ENCODE measurements at places on chromosomes 16 and 17. TPM values are rescaled to one million over a fixed set of nuclear protein-coding genes. Genes with fewer than 3 reads are reported as not detected.

DNA sequence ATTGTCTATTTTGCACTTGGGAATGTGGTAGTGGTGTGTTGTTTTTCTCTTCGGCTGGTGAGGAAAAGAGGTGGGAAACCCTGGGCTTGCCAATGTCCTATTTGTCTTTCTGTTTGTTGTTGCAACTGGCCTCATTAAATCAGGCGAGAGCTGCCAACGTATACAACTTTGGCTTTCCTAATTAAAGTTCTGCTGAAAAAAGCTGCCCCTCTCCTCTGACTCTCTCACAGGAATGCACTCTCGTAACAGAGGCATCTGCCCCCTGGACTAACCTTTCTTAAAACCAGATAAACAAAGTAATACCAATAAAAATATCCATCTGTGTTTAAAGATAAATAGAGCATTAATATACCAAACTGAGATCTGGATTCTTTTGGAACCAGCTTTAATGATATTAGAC lies 7.8 kb downstream of the CDRT15 start:
- DNase-seq = peak; percentile 10
- H3K27me3 ChIP-seq = no peaks in the 10 kb centered on the region
- H3K27ac ChIP-seq = no peak overlapping the region

- peaks cover 5% of the 10 kb centered on the region for H3K4me1 ChIP-seq
- no peaks in the 10 kb centered on the region for H3K36me3 ChIP-seq
- no peak overlapping the region for H3K4me3 ChIP-seq
Measured at GRCh38 chr16:86252596-86252995, 257.7 kb upstream of the FOXF1 start.

DNA sequence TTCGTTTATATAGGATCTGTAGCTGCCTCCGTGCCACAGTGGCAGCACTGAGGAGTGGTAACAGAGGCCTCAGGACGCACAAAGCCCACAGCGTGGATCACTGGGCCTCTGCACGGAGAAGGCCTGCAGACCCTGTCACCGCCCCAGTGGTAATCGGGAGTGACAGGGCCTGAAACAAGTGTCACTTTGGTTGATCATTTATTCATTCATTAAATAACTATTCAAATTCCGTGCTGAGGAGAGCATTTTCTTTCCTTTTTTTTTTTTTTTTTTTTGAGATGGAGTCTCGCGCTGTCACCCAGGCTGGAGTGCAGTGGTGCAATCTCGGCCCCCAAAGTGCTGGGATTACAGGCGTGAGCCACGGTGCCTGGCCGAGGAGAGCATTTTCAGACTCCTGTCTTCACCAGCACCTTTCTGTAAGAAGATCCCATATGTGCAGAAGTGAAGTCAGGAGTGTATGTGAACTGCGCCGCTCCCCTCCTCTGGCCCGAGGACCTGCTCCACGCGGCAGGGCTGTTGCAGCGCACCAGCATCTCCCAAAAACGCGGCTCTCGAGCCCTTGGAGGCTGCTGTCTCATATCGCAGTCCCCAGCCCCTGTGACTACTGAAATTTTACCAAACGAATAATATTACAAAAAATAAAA lies 44.9 kb upstream of the TRAP1 start:
- no peaks in the 10 kb centered on the region for H3K27me3 ChIP-seq
- H3K36me3 ChIP-seq = peaks cover 11% of the 10 kb centered on the region
- H3K4me1 ChIP-seq = no peaks in the 10 kb centered on the region

GRCh38 chr17:28475151-28475900 lies 1.9 kb downstream of the SLC13A2 start:
- peaks cover 13% of the 10 kb centered on the region for H3K27me3 ChIP-seq

GRCh38 chr17:79789943-79790804 lies 6.7 kb downstream of the CBX8 start:
- peaks cover 7% of the 10 kb centered on the region for H3K4me1 ChIP-seq
- H3K4me3 ChIP-seq = no peak overlapping the region
- DNase-seq = no peak

DOC2A gene
- 0.26 TPM for total RNA-seq

GRCh38 chr16:46937536-46937935 lies 35.9 kb downstream of the DNAJA2 start:
- DNase-seq = no peak
- no peak overlapping the region for H3K4me3 ChIP-seq
- no peaks in the 10 kb centered on the region for H3K36me3 ChIP-seq
- H3K27ac ChIP-seq = no peak overlapping the region
- no peaks in the 10 kb centered on the region for H3K27me3 ChIP-seq

GRCh38 chr17:39949028-39949427 lies 13.8 kb upstream of the GSDMA start:
- no peak for DNase-seq
- peaks cover 3% of the 10 kb centered on the region for H3K27me3 ChIP-seq
- H3K36me3 ChIP-seq = no peaks in the 10 kb centered on the region

DNA sequence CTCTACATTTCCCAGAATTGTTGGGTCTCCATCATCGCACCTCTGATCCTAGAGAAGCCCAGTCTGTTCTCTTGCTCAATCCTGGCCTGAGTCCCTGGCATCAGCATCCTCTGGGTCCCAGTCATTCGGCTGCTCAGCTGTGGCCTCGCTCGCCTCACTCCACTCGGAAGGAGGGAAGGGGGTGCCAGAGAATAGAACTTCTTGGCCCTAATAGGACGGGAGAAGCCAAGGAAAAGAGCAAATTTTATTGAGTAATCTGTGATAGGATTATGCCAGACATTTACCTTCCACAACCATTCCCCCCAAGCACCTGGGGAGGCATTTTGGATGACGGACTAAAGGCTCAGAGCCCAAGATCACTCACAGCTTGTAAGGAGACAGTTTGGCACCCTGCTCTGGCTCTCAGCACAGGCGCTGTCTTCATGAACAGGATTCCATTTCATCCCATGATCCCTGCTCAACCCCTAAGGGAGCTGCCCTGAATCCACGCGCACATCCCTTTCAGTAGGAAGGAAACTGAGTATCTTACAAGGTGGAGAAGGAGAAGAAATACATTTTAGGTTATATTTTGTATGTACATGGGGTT lies 498 bp upstream of the CLEC10A start:
- H3K4me1 ChIP-seq = no peaks in the 10 kb centered on the region
- H3K27me3 ChIP-seq = no peaks in the 10 kb centered on the region
- no peak overlapping the region for H3K27ac ChIP-seq

GRCh38 chr17:81003711-81004475 lies 12.3 kb downstream of the CHMP6 start:
- no peak overlapping the region for H3K4me3 ChIP-seq
- no peak for DNase-seq
- peaks cover 3% of the 10 kb centered on the region for H3K4me1 ChIP-seq
- no peak overlapping the region for H3K27ac ChIP-seq
- H3K27me3 ChIP-seq = peaks cover 24% of the 10 kb centered on the region

RGS11 gene
- total RNA-seq = 6.3 TPM

DNA sequence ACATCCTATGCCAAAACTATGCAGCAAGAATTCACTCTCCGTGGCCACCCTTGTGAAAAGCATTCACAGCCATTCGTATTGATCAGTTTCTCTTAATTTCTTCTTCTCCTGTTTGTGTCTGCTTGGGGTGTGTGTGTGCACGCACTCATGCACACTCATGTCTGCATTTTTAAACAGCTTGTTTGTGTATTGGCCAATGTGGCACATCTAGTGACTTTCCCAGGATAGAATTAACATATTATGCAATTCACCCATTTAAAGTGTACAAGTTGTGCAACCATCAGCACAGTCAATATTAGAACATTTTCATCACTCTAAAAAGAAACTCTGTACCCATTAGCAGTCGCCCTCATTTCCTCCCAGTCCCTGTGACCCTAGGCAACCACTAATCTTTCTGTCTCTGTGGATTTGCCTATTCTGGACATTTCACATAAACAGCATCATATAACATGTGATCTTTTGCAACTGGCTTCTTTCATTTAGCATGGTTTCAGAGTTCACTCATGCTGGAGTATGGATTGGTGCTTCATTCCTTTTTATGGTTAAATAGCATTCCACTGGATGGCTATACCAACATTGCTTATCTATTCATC lies 20.1 kb downstream of the IRX3 start:
- H3K4me1 ChIP-seq = no peaks in the 10 kb centered on the region
- no peaks in the 10 kb centered on the region for H3K27me3 ChIP-seq
- H3K27ac ChIP-seq = no peak overlapping the region
- no peak overlapping the region for H3K4me3 ChIP-seq

DNA sequence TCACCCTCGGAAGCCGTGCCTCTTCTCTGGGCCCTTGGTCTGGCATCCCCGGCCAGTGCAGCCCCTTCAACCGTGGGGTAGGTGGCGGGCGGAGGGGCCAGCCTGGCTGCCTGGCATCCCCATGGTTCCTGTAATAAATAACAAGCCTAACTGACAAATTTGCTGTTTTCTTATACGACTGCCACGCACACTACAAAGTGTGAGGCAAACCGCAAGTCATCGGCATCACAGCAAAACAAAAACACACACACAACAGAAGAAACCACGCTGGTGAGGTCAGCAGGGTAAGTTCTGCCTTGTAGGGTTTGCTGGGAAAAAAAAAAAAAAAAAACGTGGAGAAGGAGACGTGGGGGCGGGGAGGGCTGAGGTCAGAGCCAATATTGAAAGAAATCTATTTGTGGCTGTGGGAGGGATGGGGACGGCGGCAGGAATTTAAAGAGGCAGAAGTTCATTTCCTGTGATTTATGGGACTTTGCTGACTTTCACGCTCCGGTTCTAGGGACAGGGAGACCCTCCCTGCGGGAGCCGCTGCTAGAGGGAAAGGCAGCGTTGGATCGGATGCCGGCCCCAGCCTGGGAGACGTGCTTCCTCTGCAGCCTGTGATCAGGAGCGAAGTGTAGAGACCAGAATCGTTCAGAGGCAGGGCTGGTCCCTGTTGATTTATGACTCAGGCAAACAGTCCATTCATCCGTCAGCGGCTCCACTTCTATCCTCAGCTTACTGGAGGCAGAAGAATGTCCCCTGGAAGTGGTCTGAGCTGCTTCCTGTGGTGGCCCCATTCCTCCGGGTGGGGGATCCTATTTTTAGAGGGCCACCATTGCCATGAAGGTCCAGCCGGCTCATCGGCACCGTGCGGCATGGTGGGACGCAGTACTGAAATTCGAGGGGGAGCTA lies 162.8 kb downstream of the FOXL1 start:
- H3K4me3 ChIP-seq = peak overlapping the region; percentile 57
- H3K4me1 ChIP-seq = peaks cover 4% of the 10 kb centered on the region
- DNase-seq = peak; percentile 74
- H3K36me3 ChIP-seq = no peaks in the 10 kb centered on the region

DNA sequence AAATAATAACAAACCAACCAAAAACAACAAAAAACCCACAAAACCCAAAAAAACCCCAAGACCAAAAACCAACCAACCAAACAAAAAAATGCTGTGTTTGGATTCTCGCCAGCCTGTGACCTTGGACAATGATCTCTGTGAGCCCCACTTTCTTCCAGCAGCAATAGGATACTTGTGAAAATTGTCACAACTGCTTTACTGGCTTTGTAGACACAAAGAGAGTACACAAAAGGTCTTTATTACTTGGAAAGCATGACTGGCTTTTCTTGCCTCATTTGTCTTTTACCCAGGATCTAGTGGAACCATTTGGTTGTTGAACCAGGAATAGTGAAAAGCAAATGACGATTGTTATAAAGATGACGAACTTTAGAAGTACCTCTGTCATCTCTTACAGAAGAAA lies 256.6 kb downstream of the UTP18 start:
- H3K4me3 ChIP-seq = no peak overlapping the region
- H3K27me3 ChIP-seq = no peaks in the 10 kb centered on the region
- no peaks in the 10 kb centered on the region for H3K36me3 ChIP-seq

DNA sequence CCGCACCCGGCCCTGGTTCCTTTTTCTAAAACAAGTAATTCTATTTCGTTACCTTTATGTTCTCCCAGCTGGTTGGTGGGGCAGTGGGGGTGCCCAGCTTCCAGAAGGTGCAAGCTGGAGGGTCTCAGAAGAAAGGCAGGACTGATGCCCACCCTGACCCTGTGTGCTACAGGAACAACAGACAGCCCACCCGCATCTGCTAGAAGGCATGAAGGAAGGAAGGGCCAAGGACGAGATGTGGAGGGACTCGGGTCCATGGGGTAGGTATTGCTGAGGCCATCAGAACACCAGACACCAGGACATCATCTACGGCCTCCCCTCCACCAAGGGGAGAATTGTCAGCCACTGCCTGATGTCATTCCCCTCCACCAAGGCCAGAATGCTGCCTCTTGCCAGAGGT lies 6.4 kb upstream of the CYTH1 start:
- H3K27ac ChIP-seq = no peak overlapping the region
- no peaks in the 10 kb centered on the region for H3K36me3 ChIP-seq
- peaks cover 10% of the 10 kb centered on the region for H3K4me1 ChIP-seq
- no peak overlapping the region for H3K4me3 ChIP-seq
- no peak for DNase-seq

C16orf74 gene
- total RNA-seq = 5.4 TPM
